ENCODE measurements at places on chromosomes 2 and 18. TPM values are rescaled to one million over a fixed set of nuclear protein-coding genes. Genes with fewer than 3 reads are reported as not detected.

GRCh38 chr18:77082316-77082955 lies 50.1 kb downstream of the MBP start:
- DNase-seq: no peak

DNA sequence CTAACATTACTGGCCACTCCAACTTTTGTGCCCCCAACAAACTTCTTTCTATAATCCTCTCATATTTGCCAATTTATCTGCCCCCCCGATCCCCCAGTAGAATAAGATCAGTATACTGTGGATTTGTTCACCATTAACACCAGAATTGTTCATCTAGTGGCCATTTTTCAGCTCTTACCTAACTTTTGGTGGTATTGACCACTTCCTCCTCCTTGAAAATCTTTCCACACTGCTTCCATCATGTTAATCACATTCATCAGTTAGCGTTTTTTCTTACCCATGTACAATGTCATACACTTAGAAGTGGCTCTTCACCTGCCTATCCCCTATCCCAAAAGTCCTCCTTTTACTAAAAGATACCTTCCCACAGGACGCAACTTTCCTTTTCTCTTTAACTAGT lies 6.1 kb downstream of the IMPACT start:
- no peak for DNase-seq

DNA sequence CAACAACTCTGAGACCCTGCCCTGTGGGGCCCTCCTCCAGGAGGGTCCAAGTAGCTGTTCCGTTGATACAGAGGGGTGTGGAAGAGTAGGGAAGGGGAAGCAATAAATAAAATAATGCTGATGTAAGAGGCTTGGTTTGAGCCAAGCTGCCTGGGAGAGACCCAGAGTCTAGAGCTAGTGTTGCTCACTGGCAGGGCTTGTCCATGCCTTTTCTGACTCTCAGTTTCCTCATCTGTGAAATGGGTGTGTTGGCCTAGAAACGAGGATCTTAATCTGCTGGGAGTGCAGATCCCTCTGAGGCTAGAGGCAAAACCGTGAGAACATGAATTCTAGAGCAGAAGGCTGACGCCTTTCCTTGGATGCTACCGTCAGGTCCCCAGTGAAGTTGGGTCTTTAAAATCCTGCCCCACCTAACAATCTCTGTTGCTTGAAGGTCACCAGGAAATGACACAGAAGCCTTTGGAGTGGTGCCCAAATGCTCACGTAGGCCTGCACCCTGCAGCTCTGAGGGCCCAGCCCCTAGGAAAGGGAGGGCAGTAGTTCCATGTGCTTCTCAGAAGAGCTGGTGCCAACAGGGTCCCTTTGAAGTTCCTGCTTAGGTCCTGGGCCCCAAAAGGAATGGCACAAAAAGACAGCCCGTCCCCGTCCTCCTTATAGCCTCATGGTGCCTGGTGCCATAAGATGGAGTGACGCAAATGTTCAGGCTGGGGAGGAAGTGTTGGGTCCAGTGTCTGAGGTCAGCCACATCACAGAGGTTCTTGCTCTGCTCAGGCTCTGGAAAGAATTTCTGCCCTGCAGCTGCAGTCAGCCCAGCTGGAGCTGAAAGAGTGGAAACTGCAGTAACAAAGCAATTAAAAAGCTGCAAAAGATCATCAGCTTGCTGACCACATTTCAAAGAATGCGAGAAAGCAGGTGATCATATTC lies 73.2 kb upstream of the SMAD2 start:
- DNase-seq: no peak

DNA sequence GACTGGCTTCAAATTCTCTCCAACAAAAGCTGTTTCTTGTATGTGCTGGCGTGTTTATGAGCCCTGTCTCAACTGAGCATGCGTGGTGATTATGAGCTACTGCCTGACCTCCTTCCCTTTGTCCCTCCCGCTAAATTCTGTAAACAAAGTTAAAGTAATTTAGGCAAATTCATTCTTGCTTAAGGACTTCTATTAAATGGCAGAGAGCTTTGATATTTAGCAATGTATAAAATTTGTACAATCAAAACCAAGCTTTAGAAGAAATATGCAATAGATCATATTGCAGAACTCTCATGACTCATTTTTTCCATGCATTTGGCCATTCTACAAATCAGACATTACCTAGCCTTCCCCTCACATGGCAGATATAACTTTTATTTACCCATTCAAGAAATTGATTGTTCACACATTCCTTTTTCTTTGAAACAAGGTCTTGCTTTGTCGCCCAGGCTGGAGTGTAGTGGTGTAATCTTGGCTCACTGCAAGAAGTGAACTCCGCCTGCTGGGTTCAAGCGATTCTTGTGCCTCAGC lies 18.2 kb downstream of the IGFBP2 start:
- no peak for DNase-seq

GRCh38 chr2:21633015-21633414 lies 509.2 kb downstream of the TDRD15 start:
- no peak for DNase-seq

DNA sequence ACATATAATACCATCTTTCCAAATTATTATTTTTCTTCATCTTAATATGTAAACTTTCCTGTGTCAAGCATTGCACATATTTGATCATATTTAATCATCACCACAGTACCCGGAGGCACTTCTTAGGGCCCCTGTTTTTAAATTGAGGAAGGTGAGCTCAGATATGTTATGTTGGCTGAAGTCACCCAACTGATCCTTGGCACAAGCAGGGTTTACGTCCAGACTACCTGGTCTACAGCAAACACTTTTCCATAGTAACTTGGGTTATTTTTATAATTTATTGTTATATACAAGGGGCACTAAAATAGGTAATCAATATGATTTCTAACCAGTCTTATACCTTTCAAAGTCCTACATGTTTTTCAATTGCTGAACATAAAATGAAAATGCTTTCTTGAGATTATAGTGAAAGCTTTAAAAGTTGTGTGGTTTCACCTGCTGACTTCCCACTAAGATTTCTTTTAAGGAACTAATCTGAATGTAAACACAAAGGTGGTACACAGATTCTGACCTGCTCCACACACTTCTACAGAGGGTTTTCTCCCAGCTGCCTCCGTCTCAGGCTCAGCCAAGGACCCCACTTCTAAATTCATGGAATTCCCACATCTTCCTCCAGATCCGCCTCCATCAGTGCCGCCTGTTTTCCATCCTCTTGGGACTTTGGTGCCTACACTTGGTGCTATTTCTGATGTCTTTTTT lies 52.2 kb downstream of the SH3YL1 start:
- no peak for DNase-seq

- DNase-seq: no peak
Observed at GRCh38 chr2:172097557-172098131, 5.1 kb downstream of the DLX2 start.

DNA sequence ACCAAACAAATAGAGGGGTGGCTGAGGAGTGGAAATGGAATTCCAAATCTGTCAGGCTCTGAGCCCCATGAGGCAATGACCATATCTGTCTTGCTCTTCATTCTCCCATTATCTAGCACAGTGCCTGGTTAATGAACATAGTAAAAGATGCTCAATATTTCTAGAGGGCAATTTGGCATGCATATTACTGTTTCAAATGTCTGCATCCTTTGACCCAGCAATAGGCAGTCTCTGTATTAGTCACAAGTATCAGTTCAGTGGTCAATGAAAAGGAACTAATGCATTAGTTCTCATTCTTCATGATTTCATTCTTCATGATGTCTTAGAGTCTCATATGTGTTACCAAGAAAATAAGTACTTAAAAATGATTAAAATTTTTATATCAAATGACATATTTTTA lies 28.4 kb upstream of the MALL start:
- no peak for DNase-seq

GRCh38 chr18:55048892-55049291 lies 89.6 kb upstream of the CCDC68 start:
- no peak for DNase-seq

DNA sequence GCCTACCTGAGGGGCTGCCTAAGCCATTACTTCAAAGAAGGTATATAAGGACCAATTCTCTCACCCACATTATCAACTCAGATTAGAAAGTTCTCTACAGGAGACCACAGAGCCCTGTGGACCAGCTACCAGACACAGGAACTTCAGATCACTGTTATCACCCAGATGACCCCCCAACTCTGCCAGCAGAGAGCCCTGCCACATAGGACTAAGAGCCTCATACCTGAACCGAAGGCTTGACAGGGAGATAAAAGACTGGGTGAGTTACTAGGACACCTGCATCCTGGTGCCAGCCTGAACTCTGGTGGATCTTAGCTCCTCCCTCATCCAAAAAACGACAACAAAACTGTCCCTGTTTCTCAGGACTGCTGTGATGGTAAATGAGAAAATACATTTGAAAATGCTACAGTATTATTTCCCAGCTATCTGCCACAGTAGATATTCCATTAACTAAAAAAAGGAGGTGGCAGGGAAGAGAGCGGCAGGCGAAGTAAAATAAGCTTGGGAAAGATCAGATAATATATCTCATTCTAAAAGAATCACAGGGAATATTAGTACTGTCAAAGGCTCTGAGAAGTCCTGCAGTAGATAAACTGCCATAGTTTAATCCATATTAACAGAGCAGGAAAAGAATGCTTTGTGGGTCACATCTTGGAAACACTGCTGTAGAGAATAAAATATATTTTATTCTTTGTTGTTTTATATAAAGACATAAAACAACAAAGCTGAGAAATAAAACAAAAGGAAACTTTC lies 79.7 kb downstream of the STK39 start:
- no peak for DNase-seq

DNA sequence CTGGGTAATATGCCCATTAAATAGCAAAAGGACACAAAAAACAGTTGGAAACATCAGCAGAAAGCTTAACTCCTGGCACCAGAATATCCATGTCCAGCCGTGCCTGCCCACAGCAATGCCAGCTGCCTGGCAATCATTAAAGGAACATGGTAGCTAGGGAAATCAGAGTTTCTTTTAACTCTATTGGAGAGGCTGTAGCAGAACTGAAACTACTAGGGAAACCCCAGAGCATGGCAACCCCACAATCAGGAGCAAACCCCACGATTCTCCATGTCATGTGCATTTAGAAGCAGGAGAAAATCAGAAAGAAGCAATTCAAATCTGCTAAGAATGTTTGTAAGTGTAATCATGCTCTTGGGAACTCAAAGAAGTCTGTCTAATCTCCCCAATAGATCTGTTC lies 409.0 kb upstream of the SMIM21 start:
- no peak for DNase-seq

DNA sequence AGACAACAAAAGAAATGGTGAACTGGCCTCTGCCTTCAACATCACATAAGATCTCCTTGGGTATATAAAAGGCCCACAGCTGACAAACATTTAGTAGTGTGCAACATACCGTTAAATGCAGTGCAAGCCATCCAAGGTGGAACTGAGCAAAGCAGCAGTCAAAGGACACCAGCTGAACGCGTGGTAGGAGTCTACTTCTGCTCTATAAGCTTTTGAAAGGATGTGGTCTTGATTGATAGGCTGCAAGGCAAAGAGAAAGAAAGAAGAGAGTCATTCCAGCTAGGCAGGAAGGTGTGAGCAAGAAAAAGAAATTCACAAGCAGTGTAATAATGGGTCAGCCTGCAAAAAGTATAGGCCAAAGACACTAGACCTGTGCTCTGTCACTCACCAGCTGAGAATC lies 356.3 kb downstream of the SATB2 start:
- no peak for DNase-seq

DNA sequence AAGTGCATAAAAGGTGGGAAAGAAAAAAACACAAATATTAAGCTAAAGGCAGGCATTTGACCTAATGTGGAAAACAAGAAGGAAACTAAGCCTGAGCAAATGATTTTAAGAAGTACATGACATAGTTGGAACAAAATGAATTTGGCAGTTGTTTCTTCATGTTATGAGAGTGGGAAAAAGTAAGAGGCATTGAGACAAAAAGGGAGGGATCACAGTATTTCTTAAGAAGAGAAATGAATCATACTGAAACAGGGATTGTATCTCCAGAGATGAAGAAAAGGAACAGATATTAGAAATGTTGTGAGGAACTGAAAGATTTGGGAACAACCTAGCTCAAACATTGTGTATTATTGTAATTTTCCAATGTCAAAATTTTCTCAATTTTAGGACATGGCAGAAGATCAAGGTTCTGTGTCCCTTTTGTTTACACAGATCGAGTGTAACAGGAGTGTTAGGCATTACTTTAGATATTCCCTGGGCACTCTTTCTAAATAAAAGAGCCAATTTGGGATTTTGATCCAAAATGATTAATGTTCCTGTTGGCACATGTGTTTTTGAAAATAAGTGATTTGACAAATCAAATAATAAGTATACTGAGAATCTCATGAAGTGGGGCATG lies 98.6 kb downstream of the CALCRL start:
- peak; percentile 79 for DNase-seq

DNA sequence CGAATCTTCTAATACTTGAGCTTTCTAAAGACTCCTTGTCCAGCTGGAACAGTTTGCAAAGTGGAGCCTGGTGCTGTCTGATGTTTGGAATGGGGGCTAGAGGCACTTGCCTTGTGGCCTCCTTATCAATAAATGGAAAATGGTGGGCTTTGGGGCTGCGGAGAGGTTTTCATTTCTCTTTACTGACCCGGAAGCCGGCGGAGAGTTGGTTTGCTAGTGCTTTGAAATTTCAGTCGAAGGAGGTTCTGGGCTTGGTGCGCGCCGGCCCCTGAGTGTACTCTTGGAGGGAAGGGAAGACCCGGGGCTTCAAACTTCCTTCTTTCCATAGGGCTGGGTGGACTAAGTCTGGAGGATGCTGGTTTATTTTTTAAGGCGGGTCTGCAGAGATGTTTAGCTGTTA lies 714 bp downstream of the RPIA start:
- DNase-seq: no peak

- DNase-seq: no peak
Observed at GRCh38 chr2:72722492-72723070, 103.3 kb downstream of the EXOC6B start.

DNA sequence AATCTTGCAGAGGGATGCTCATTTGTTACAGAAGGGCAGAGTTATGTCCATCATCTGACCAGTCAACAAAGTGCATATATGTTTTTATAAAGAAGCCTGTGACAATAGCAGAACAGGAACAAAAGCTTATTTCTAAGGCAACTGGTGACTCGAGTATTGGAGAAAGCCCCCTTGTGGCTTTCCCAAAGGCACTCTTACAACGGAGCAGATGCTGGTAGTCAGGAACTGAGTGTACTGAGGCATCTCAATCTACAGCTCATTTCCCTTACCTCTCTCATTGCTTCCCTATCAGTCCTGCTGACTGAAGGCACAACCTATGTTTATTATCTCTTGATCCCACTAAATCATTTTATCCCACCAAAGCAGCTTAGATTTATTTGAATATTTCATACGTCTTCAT lies 557.1 kb upstream of the CHAC2 start:
- no peak for DNase-seq

DNA sequence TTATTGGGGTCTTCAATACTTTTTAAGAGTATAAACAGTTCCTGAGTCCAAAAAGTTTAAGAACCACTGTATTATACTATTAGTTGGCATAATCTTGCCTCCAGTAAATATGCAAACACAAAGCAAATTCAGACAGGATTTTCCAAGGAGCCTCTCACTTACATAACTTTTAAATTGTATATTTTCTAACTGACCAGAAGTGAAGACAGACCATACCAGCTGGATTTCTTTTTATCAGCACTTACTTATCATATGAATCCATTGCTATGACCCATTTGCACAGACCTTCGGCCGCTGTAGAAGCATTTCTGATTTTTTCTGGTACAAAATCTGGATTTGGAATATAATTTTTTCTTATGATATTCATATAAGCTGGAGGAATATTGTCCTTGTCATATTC lies 200.1 kb downstream of the SLC39A10 start:
- no peak for DNase-seq

The IL1A gene
- not detected for polyA plus RNA-seq

The ZNF396 gene
- polyA plus RNA-seq: 0.81 TPM

The GALNT14 gene
- polyA plus RNA-seq: 2.7 TPM

The CCDC68 gene
- 0.81 TPM for polyA plus RNA-seq

The GCKR gene
- polyA plus RNA-seq: not detected
